ENCODE measurements at places on chromosomes 16 and 17.
A peak's percentile ranks its signal among the peaks of the same experiment; 100 is the strongest.

DNA sequence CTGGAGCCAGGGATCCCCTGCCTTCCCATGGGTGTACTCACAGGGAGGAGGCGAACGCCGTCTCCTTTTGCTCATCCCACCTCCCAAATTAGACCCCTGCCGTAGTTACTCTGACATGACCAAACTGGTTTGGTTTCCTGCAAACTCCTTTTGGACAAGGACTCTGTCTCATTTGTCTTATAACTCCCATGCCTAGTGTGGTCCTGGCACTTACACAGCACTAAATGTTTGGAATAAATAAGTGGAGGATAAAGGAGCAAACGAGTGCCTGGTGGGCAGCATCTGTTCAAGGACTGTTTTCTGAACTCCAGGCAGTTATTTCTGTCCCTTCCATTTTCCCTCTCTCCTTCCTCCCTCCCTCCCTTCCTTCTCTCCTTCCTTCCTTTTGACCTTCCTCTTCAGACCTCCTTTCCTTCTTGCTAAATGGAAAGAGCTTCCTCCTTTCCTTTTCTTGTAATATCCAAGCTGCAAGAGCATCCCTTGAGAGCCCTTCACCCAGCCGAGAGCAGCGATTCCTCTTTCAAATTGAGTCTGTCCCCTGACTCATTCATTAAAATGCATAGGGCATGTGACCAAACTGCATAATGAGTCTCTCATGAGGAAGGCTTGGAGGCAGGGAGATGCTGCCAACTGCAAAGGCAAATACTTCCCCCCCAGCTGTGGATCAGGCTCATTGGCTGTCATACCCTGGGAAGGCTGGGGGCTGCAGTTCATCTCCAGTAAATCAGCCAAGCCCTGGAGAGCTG is 36.8 kb downstream of the CHD9 start:
- DNase-seq = peak; percentile 84

DNA sequence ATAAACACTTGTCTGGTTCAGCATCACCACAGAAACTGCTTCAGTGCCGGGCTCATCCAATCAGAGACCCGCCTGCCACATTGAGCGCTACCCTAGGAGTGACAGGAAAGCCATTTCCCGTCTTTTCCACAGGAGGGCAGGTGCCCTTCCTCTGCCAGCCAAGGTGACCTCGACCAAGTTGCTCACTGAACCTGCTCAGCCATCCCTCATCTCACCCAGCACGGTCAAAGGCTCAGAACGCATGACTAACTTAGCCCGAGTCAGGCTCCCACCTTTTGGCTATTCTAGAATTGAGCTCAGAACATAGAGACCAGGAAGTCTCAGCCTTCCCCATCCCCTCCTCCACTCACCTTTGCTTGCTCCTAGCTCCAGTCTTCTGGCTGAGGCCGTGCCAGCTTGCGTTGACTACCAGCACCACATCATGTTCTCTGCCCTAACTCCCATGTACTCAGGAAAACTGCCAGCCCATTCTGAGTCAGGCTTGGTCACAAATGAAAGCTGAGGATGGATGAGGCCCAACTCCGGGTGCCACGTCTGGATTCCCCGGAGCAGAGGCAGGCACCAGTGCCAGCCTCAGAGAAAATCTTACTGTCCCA is 15.6 kb downstream of the MRPS23 start:
- DNase-seq = peak; percentile 75

DNA sequence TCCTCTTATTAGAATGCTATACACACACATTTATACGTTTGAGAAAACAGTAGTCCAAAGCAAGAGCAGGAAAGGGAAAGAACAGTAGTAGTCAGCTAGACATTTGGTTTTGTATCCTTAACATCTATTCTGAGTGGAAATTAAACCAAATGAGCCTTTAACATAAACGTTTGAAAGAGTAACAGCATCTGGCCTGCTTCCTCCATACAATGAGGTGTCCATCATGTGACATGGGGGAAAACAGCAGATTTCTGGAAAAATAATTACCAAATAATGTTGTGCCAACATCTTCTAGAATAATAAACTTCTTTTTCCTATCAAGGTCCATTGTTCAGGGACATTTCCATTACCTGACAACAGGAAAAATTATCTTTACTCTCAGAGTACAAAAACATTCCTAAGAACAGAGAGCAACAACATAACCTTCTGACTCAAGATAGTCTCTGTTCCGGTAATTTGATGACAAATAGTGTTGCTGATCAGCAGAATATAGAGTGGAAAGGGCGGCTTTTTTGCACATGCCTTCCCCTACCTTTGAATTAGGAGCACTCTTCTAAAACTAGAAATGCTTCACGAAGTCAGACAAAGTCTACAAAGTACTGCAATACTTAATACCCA is 20.2 kb downstream of the CYTH1 start:
- no peak for DNase-seq

DNA sequence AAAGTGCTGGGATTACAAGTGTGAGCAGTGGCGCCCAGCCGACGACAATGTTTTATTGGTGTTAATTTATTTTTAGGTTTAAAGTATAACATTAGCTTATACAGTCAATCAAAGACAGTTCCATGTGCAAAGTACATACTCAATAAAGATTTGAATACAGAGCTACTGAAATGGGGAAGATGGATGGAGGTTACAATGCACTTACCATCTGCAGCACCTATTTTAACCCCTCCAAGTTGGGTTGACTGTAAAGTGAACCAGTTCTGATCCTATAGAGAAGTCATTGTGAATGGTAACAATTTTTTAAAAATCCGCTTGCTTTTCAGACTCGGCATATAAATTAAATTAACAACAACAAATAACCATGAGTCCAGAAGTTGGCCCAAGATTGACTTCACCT is 679 bp upstream of the PSKH1 start:
- no peak for DNase-seq

GRCh38 chr17:28272166-28272565 is 46.8 kb upstream of the TMEM97 start:
- no peak for DNase-seq

- no peak for DNase-seq
Observed at GRCh38 chr16:3454631-3455147, 11.2 kb downstream of the NAA60 start.

DNA sequence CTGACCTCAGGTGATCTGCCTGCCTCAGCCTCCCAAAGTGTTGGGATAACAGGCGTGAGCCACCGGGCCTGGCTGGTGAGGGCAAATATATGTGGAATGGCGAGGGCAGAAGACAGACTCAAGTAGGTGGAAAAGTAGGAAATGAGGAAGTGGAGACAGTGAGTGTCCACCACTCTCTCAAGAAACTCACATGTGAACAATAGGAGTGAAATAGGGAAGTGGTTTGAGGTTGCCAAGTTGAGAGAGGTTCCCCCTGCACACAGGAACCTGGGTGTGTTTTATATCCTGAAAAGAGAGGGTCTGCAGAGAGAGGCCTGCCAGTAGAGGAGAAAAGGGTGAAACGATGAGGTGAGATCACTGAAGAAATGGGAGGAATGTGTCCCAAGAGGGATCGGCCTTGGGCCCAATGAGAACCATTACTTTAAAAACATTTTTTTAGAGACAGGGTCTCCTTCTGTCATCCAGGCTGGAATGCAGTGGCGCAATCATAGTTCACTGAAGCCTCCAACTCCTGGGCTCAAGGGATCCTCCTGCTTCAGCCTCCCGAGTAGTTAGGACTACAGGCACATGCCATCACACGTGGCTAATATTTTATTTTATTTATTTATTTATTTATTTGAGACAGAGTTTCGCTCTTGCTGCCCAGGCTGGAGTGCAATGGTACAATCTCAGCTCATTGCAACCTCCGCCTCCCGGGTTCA is 17.1 kb upstream of the CORO1A start:
- DNase-seq = no peak

GRCh38 chr16:88441460-88441859 is 11.6 kb upstream of the ZFPM1 start:
- no peak for DNase-seq

DNA sequence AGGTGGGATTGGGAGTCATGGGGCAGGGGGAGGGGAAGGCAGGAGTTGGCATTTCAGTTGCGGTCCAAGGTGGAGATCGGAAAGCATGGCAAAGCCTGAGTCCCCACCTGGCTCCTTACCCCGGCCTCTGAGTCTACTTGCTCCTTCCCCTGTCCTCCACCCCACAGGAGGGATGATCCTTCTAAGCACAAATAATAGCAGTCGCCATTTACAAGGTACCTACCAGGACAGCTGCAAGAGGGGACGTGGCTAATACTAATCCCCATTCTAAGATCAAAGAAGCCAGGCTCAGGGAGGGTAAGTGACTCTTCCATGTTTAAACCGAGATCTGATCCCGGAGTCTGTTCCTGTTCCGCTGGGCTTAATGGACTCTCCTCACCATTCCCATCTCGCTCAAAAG is 396.3 kb downstream of the SLC39A11 start:
- no peak for DNase-seq

- DNase-seq = no peak
Observed at GRCh38 chr16:85137323-85138072, 25.2 kb upstream of the CIBAR2 start.

DNA sequence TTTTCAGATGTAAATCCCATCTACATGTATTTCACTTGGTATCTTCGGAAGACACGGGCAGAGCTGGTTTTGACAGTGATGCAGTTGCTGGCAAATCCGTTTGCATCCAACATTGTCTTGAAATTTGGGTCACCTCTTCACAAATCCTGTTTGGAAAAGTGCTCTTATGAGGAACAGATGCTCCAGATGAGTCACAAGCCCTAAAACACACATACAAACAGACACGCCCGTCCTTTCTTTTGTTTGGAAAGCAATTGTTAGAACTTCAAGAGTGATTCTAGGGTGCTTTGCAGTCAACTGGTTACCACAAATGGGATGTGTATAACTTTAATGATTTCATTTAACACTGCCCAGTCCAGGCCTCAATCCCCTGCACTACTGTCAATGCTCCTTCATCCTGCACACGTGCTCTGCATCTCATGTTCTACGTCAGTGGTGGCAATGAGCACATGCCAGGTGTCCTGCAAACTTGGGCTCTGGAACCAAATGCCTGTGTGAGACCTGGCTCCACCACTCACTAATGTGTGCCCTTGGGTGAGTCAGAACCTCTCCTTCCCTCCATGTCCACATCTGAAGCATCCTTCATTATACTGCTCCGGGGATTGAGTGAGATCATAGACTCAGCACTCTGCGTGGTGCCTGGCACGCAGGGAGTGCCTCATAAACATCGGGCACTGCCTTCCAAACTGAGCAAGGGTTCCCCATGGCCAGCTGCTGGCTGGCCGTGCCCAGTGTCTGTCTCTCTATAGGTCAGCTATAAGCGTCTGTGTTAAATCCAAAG is 19.3 kb upstream of the FOXF1 start:
- no peak for DNase-seq

DNA sequence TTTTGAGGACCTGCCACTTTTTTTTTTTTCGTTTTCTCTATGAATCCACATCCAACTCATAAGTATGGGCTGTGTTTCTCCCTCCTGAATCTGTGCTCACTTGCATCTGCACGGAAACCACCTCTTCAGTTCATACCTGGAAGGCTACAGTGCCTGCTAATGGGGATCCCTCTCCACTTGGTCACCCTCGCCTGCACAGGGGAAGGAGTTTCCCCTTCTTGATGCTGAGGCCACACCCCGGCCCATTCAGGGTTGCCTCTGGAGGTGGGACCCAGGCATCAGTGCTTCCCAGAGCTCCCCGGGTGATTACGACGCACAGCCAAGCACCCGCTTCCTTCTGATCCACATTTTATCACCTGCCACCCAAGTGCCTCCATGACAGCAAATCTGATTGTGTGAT is 85.9 kb upstream of the TBC1D3K start:
- DNase-seq = no peak

DNA sequence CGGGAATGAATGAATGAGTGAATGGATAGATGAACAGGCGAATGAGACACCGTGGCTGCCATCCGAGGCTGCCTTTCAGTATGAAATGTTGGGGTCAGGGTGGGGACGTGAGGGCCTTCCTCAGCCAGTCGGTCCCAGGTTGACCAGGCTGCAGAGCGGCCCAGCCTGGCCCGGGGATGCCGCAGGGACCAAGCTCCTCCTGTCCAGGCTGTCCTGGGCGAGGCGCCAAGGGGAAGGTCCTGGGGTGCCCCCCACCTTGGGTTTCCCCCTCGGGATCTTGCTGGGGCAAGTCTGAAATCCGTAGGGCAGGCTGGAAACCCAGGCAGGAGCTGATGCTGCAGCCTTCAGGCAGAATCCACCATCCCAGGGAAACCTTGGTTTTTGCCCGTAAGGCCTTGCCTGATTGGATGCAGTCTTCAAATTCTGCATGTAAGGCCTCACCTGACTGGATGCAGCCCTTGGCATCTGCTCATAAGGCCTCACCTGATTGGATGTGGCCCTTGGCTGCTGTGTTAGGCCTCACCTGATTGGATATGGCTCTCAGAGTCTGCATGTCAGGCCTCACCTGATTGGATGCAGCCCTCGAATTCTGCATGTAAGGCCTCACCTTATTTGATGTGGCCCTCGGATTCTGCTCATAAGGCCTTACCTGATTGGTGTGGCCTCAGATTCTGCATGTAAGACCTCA is 61.7 kb upstream of the ZNF469 start:
- DNase-seq = peak; percentile 71

- no peak for DNase-seq
Observed at GRCh38 chr16:90015586-90016338, 3.5 kb downstream of the DBNDD1 start.

DNA sequence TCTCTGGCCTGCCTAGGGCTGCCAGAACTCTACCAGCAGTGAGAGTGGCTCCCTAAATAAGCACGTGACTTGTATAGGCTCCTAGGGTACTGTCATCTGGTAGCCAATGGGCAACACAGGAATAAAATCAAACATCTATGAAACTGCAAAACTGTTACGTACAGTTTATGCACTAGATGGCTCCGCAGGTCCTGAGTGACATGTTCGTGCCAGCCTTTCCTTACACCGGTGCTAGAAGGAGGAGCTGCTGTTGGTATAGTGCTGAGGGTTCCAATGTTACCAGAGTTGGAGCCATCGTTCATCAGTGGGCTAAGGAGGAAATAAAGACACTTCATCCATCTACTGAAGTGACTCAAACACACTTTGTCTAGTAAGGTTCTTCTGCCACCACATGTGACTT is 63.2 kb upstream of the TRAP1 start:
- no peak for DNase-seq

GRCh38 chr17:4479982-4480751 is 18.5 kb upstream of the SPNS2 start:
- peak; percentile 43 for DNase-seq

GRCh38 chr17:68381076-68381900 is 76.0 kb downstream of the WIPI1 start:
- DNase-seq = no peak

GRCh38 chr17:13601322-13601775 is 380 bp downstream of the HS3ST3A1 start:
- peak; percentile 64 for DNase-seq

DNA sequence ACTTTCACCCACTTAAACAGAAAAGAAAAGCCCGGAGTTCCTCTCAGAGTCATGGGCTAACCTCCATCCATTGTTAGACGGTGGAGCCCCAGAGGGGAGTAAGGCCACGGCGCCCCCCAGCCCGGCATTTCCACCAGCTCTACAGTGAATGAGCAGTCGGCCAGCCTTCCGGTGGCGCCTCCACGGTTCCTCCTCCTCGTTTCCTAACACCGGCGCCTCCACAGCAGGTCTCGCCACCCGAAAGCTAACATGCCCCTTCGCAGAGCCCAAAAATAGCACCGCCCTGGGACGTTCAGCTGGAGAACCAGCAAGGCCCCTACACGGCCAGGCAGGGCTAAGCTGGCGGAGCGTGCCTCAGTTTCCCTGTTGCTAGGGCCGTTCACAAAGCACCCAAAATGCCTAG is 858 bp downstream of the MMD start:
- DNase-seq = peak; percentile 59

- no peak for DNase-seq
Observed at GRCh38 chr17:66715076-66715675, 119.7 kb upstream of the CACNG5 start.

Data from H7 (cell line).